ENCODE measurements at places on chromosomes 3 and 15.

GRCh38 chr3:194177141-194177540 is 41.2 kb downstream of the HES1 start:
- no peak for DNase-seq

DNA sequence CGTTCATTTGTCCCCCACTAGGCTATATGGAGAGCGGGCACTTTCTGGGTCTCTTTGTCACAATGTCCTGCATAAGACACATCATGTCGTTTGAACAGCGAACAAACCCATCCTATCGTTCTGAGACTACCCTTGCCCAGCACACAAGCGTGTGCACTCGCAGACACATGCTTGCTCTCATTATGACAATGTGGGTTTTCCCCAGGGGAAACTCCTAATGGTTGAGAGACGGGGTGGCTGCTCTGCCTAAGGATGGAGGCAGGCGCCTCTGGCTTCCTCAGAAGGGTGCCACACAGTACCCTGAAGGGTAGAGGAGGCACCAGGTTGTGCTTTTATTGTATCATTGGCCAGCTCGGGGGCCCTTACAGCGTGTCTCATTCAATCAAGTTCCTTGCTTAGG is 51.0 kb upstream of the MYZAP start:
- no peak for DNase-seq

- DNase-seq: peak; percentile 51
These were observed 201.9 kb downstream of the WNT5A start for GRCh38 chr3:55285156-55285555.

DNA sequence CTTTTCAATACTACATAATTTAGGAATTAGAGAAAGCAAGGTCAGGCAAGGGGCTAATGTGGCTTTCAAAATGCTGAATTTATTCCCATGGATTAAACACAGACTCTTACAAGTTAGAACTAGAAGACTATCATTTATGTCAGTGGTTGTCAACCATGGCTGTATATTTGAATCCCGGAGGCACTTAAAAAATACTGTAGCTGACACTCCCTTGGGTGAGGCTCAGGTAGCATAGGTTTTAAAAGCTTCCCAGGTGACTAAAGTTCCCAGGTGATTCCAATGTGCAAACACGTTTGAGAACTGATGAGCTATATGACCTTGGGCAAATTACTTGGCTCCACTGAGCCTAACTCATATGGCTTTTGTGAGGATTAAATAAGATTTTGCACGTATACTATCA is 29.6 kb downstream of the AAGAB start:
- no peak for DNase-seq

DNA sequence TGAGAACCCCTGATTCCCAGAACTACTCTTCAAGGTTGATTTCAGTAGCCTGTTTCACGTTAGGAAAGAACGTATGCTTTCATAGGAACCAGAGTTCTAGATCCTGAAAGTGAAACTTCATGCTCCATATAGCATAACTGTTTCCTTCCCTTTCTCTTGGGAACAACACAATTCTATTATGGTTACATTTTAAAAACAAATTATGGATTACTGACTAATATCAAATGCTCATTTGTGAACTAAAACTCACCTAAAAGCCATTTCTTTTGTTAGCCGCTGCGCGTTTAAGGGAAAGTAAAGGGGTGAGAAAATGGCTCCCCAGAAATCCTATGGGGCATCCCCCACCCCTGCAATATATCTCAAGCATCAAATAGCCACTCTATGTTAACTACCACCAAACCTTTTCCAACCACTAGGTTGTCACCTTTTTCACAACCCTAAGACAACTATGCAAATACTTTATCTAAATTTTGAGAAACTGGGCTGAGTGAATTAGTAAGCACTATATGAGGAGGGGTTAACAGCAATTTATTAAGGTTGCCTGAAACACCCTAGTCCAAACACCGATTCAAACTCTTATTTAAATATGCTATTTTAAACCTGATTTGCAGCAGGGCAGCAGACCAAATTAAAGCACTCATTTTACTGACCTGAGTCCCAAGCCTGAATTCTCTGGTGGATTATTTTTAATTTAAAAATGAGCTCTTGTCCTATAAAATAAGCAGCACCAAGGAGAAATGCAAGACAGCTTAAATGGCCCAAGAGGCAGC is 2.4 kb downstream of the SIAH2 start:
- DNase-seq: no peak

- peak; percentile 74 for DNase-seq
These were observed 520 bp downstream of the SLC26A6 start for GRCh38 chr3:48634661-48635221.

DNA sequence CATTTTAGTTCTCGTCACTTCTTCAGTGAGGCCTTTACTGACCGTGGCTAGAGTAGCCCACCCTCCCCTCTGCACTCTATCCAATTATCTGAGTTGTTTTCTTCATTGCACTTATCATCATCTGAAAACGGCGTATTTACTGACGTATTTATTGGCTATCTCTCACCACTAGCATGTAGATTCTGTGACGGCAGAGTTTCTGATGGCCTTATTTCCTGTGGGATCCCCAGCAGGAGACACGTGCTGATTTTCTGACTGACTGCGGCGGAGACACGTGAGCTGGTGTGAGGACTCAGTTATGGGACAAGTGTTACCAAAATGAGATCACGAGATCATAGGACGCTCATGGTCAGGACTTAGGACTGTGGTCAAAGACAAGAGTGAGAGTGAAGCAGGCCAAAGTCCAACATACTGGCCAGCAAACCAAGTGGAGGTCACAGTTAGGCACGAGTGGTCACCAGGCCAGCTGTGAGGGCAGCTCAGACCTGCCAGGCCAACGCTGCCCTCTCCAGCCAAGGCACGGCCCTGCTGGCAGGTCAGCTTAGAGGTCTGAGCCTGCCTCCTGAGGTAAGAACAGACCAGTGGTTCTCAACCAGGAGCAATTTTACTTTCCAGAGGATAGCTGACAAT is 50.6 kb upstream of the BNIP2 start:
- no peak for DNase-seq

GRCh38 chr3:37987751-37988179 is 2.8 kb upstream of the VILL start:
- no peak for DNase-seq

GRCh38 chr3:12423131-12423530 is 61.1 kb upstream of the TSEN2 start:
- no peak for DNase-seq

DNA sequence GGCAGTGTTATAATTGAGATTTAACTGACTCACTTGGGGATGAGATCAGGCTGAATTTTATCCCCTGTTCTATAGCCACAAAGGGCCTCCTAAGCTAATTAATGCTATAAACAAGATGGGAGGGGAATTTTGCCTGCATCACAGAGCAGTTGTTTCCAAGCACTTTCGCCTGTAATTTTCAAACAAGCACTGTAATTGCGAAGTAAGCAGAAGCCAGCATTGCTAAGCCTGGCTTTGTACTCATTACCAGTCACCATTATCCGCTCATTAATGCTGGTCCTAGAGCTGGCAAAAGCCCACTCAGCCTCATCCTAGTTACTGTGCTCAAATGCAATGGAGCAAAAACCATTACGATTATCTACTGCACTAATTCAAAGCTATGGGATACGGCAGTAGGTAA is 356.6 kb upstream of the UBE2E2 start:
- DNase-seq: no peak

DNA sequence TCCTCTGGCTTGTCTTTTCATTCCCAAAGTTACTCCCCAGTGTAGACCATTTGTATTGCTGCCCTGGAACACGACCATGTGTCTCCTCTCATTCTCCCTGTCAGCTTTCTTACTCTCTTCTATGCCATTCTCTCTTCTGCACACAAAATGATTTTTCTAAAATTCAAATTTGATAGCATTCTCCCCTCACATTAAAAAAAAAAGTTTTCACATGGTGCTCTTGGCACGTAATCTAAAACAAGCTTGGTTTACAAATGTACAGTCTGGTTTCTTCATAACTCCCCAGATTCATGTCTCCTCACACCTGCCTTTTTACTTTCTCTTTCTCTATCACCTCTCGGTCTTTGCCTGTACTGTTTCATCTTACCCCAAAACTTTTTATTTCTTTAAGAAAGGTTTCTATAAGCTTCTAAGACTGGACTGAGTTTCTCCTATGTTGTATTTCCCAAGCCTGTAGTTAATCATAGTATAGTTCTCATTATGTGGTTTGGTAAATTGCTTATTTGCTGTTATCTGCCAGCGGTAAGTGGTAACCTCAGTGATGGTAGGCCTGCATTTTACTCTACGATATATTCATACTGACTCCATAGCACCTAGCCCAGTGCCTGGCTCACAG is 31.2 kb downstream of the BCHE start:
- DNase-seq: no peak

DNA sequence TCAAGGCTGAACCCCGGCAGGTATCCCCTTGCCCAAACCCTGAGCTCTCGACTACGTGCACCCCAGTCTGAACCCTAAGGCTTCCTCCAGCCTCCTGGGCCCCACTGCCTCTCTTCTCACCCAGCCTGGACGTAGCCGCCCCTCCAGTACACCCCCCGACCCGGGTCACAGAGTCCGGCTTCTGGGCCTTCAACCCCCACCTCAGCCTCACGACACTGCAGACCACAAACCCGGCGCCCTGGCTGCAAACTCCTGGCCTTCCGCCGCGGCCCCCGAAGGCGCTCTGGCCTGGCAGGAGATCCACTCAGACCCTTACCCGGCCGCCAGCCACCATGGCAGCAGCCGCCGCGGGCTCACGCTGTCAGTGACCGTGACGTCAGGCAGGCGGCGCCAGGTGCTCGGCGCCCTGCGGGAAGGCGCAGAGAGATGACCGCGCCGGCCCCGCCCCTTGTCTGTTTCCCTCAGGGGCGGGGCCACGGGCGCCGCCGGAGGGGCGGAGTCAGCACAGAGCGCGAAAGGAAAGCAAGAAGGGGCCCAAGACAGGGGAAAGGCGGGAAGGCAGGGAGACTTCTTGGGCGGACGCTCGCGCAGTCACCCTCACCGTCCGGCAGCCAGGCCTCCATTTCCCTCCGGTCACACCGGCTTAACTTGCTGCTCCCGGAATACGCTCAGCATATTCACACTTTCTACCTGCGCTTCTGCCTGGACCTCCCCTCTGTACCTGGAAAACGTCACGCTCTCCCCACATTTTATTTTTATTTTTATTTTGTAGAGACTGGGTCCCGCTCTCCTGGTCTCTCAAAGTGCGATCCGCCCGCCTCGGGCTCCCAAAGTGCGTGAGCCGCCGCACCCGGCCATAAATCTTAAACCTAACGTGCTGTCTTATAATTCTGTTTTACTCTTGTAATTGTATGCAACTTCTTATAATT is at the start of gene RMDN3:
TSS of gene RMDN3 (minus strand) at position 372 of the 929 bp plus-strand sequence. CDS start 471 bp downstream, outside the sequence.
- DNase-seq: peak; percentile 93

GRCh38 chr15:75362642-75363249 is 5.7 kb downstream of the MAN2C1 start:
- no peak for DNase-seq

DNA sequence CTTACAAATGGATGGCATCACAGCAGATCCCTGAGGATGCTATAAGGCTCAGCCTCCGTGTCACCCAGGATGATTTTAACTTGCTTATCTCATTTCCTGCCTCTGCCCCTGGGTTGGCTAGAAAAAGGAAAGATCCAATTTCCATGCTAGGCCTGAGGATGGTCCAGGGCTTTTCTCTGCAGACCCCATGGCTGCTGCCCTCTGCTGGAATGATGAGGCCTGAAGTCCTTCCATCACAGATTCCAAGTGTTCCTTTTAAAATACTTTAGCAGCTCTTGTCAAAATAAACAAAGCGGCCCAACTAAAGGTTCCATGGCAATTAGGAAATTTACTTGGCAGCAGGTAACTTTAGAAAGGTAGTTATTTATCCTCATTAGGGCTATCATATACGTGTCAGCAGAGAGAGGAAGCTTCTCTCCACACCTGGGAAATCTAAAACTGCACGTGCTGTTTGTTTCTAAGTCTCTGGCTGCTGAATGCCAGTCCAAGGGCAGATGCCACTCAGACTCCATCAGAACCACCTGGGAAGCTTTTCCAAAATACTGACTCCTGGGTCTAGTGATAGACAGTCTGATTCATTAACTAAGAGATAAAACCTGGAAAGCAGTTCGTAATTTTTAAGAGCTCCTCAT is 401.9 kb upstream of the IL12A start:
- DNase-seq: peak; percentile 57

DNA sequence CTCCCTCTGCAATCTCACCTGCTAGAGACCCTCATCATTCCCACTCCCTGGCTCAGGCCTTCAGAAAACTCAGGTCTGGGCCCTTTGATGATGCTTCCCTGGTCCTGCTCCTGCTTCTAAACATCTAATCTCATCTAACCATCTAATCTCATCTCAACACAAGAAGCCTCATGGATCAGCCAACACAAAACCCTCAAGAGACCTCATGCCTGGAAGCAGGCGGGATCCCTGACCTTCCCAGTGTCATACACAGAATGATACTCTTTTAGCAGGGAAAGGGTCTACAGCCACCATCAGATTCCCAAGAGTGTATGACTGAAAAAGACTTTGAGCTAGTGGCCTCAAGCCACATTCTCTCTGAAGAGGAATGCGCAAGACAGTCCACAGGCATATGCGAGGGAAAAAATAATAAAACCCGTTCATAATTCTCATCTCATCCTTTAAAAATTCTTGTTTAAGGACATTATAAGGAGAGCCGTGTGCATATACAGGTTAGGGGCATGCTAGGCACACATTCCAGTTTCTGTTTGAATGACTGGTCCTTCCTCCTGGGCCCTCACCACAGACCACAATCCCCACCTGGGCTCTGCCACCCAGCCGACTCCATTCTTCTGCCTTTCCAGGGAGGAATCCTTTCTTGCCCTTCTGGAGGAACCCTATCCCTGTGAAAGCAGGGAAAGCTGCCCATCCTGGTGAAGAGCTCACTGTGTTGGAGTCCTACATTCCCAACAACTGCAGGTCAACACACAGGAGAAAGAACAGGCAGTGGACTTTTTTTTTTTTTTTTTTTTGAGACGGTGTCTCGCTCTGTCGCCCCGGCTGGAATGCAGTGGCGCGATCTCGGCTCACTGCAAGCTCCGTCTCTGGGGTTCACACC is 2.2 kb downstream of the ZXDC start:
- DNase-seq: no peak

- no peak for DNase-seq
These were observed 29.4 kb upstream of the AP4E1 start for GRCh38 chr15:50879016-50879617.

GRCh38 chr3:136465296-136465695 is 215.2 kb downstream of the PCCB start:
- DNase-seq: peak; percentile 35

DNA sequence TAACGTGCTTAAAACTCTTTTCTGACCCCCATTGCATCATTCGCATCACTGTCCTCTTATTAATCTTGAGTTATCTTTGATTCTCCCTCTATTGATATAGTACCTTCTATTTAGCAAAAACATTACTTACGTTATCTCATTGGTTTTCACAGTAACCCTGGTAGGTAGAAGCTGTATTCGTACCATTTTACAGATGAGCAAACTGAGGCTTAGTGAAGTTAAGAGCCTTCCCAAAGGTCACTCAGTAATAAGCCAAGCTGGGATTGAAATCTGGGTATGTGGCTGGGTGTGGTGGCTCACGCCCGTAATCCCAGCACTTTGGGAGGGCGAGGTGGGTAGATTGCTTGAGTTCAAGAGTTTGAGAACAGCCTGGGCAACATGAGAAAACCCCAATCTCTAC is 244.0 kb downstream of the THSD4 start:
- DNase-seq: no peak

- DNase-seq: no peak
These were observed 48.1 kb upstream of the RFX7 start for GRCh38 chr15:56291741-56292140.

GRCh38 chr3:73480187-73480672 is 144.5 kb downstream of the PDZRN3 start:
- DNase-seq: peak; percentile 61

GRCh38 chr15:96296264-96296663 is 34.2 kb upstream of the NR2F2 start:
- DNase-seq: peak; percentile 67

GRCh38 chr3:117084277-117084676 is 374.7 kb downstream of the TUSC7 start:
- DNase-seq: no peak

- no peak for DNase-seq
These were observed 387.6 kb upstream of the CBLB start for GRCh38 chr3:106256249-106256957.

Data from fibroblast of skin of right biceps (primary cell).